ENCODE measurements at places on chromosomes 6 and 20.

- DNase-seq = no peak
Observed at GRCh38 chr20:59823030-59823423, 110.4 kb downstream of the SYCP2 start.

GRCh38 chr6:16129623-16130401 lies 926 bp downstream of the MYLIP start:
- no peak for DNase-seq

DNA sequence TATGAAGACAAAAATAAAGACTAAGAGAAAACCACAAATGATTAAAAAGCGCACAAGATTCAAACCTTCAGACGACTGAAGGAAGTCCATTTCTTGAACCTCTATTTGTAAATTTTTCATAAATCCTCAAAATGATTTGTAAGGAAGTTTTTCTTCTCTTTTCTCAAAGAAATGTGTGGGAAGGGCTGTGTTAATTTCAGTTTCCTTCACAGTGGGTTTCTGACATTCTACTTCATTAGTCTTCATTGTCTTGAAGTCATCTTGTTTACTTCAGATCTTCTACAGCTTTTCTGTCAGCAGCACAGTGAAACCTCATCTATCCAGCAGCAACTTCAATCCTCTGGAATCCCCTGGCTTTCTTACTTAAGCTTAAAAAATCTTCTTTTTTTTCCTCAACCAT lies 87.6 kb upstream of the MYLIP start:
- no peak for DNase-seq

GRCh38 chr6:37279366-37280134 lies 21.6 kb upstream of the TMEM217 start:
- no peak for DNase-seq

DNA sequence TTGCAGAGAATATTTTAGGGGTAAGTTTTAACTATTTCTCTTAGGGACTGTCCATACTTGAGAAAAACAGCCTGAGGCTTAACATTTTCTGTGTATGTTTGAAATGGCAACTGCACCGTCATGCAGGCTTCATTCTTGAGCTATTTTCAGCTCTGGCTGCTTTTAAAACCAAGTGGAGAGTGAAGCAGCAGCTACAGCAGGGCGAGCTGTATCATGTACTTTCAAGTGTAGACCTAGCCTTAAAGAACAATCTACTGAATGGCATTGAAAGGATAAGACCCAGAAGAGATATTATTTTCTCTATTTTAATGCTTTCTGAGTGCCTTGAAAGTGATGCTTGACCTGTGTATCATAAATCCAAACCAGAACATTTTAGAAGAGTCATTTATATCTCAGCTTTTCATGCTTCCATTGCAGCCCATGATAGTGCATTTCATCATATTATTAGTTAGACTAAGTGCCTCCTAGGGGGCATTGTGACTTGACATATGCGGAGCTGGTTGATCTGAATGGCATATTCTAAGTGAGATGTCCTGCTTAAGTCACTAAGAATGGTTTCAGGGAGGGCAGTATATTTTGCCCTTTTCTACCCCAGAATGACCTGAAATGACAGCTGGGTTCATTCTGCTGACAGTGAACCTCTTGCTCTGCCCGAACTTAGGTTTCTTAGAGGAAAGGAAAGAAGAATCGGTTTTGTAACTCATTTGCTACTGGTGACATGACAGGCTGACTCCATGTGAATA lies 85.3 kb downstream of the NKAIN2 start:
- DNase-seq = no peak

Data from natural killer cell (primary cell).